ENCODE measurements at places on chromosomes 2 and 18.

DNA sequence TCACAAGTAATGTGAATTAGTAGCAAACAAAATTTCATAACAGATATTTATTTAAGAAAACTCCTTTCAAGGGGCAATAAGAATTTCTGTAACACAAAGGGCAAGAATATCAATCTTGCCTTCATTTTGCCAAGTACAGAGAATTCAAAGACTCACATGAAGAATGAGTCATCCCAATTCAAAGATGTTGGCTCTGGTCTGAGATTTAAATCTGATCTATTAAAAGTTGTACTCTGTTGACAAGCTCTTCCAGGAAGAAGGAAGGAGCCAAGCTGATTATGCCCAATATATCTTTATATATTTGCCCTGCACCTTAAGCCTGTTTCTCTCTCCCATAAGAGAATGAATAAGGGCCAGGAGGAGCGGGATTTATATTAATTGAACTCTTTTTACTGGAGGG, 55.9 kb upstream of the RPE start:
- no peak for DNase-seq

DNA sequence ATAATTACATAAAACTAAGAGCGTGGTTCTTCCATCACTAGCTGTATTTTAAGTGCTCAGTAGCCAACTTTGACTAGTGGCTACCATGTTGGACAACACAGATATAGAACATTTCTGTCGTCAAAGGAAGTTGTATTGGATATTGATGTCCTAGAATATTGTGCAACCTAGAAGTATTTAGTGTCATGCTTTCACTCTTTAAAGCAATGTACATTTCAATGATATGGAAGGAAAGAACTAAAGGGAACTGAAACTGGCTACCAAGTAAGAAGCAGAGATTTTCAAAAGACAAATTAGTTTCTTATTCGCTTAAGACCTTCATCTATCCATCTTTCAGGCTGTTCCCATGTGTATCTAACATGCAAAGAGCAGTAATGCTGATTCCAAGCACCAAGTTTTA, 85.4 kb upstream of the EML6 start:
- no peak for DNase-seq

- peak; percentile 74 for DNase-seq
Observed at GRCh38 chr2:226760412-226761194, 39.0 kb downstream of the IRS1 start.

- no peak for DNase-seq
Observed at GRCh38 chr2:136486115-136486514, 279.2 kb upstream of the THSD7B start.

DNA sequence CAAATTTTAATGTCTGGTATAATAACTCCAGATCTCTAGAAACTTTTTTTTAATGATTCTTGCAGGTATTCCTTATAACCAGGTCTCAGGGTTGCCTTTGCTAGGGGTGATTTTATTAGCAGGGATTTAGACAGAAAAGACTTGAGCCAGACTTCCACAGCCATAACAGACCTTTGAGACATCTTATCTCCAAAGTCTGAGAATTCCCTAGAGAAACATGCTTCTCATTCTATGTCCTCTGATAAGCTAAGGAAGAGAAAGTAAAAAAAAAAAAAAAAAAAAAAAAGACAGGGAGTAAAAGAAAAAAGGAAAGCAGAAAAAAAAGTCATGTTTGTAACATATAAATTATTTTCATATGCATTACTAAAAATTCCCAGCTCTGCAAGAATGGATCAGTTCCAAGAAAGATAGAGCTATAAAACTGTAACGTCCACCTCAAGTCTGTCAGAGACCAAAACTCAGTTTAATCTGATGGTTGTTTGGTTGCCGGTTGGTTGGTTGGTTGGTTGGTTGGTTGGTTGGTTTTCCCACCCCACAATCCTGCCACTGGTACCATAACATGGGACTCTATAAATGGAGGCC, 153.8 kb downstream of the COL6A3 start:
- peak; percentile 73 for DNase-seq

DNA sequence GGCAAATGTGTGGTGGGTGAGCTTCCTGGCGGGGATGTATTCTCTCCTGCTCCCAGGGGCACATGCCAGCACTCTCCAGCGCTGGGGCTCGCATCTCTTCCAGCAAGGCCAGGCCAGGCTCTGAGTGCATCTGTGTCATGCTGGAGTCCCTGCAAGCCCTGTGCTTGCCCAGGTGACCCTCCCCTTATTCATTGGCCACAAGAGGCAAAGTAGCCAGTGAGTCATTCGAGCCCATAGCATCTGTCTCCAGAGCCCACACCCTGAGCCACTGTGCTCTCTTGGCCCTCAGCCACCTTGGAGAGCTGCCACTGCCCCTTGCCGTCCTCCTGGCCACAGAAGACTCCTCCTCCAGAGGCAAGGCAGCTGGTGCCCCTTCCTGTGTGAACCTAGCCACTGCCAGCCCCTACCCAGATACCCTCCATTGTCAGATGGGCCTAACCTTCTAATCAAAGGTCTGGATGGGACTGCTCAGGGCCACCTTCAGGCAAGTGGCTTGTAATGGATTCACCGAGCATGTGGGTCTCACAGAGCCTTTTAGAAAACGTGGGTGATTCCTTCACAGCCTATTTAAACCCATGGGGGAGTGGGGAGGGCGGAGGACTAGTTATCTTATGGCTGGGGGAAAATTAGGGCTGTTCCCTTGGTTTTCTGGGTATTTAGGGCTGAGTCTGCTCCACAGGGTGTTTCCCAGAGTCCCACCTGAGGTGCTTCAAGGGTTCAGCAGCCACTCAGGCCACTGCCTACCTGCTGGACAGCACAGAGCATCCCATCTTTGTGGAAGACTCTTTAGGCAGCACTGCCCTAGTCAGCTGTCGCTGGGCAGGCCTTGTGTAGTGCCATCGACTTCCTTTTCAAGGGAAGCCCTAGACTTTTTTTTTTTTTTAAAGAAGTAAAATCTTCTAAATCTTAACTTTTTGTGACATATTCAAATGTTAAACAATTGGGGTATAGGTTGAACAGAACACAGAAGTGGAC, 137.4 kb downstream of the ACOXL start:
- peak; percentile 3 for DNase-seq

- no peak for DNase-seq
Observed at GRCh38 chr2:134586326-134586965, 132.4 kb downstream of the TMEM163 start.

- DNase-seq: no peak
Observed at GRCh38 chr2:143801561-143801960, 672.3 kb downstream of the ARHGAP15 start.

- DNase-seq: no peak
Observed at GRCh38 chr2:151570191-151570590, 160.5 kb downstream of the RIF1 start.

GRCh38 chr2:233325256-233325655, 17.6 kb downstream of the SAG start:
- no peak for DNase-seq

- peak; percentile 81 for DNase-seq
Observed at GRCh38 chr2:42102591-42103450, 55.0 kb downstream of the PKDCC start.

GRCh38 chr18:55541571-55541970, 46.4 kb downstream of the TCF4 start:
- DNase-seq: peak; percentile 13

- DNase-seq: no peak
Observed at GRCh38 chr18:74110149-74110548, 37.5 kb downstream of the FBXO15 start.

- DNase-seq: no peak
Observed at GRCh38 chr2:196336207-196336606, 164.8 kb upstream of the STK17B start.

DNA sequence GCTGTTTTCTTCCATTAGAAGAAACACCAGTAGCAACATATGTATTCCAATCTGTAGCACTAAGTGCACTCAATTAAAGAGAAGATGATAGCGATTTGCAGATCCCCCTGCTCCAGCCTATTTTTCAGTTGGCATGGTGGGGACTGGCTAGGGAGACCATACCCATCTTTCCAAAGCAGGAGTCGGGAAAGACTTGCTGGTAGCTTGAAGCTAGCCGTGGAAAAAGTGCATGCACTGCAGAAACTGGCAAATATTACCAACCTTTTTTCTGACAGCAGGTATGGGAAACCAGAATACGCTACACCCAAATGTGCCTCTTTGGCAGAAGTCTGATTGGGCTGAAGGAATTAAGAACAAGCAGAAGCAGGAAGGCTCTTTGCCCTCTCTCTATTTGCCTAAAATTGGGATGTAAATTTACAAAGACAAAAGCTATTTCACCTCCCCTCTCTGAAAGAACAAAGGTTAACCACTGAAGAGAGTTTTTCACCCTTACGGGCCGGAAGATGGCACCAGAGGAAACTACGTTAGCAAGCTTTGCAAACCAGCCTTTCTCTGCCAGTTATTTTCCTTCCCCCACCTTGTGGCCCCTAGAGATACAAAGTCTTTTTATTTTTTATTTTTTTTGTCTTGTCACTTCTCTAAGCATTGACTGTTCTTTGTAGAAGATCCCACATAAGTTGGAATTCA, 273.1 kb downstream of the DLGAP1 start:
- DNase-seq: no peak

DNA sequence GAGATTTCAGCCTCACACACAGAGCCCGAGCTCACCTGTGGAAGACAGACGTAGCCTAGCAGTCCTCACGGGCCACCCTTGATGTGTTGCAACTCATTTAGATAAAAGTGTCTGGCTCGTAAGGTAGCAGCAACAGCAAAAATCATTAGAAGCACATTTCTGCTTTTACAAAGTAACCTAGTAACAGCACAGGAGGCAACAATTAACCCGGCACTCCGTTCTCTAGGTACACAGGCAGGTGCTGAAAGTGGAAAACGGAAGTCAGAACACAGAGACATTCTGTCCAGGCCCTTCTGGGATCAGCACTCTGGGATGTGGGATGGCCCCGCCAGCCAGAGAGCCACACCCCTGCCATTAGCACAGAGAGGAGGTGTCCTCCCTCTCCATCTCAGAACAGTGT, 99.3 kb downstream of the KLHL29 start:
- no peak for DNase-seq

DNA sequence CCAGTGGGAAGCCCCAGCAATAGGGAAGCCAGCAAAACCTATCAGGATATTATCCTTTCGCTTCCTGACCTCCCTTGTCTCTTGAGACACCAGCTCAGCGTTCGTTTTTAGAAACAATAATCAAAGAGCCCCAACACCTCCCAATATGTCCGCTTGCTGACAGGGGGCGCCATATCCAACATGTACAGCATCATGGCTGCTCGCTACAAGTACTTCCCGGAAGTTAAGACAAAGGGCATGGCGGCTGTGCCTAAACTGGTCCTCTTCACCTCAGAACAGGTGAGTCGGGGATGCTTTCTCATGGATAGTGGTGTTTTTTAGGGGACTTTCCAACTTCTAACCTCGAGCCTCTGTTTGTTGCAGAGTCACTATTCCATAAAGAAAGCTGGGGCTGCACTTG, 28.7 kb downstream of the GAD1 start:
- no peak for DNase-seq

DNA sequence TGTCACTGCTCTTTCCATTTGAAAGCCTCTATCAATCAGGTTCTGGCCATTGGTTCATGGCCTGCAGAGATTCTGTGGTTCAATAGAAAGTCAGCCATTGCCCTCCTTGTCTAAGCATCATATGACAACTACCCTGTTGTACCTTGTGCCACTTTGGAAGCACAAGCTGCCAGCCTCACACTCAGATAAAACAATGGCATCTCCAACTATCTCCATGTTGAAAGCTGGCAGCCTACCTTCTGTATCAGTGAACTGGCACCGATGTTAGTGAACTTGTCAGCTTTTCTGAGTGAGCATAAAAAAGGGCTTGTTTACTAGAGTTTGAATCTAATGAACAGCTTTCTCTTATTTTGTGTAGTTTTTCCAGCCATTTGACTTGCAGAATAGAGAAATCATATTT, 203.3 kb upstream of the SESTD1 start:
- DNase-seq: no peak

DNA sequence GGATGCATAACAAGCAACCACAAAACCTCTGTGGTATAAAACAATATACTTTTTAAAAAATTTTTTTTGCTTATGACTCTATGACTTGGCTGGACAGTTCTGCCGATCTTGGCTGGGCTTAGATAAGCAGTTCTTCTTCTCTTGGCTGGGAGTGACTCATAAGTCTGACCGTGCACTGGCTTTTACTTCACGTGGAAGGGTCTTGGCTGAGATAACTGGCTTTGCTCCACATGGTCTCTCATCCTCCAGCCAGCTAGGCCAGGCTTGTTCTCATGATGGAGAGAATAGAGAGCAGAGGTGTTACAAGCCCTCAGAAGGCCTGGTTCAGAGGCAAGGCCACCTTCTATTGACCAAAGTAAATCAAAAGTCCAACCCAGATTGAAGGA, 178.9 kb upstream of the SERPINE2 start:
- DNase-seq: peak; percentile 55

- peak; percentile 35 for DNase-seq
Observed at GRCh38 chr2:138846216-138846821, 66.1 kb upstream of the NXPH2 start.

DNA sequence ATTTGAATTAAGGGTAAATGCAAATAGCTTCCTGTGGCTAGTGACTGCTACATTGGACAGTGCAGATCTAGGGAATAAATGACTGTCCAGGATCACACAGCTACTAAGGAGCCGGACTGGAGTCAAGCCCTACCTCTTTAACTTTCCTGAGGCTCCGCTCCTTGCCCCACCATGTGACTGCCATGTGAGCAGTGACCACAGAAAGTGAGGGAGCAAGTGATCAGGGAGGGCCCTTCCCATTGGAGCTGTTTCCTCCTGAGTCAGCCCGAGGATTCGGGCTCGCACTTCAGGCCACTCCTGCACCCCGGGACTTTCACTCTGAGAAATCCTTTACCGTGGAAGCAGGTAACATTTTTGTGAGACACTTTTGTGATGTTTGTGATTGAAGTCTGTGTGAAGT, 198.0 kb downstream of the ANKRD30B start:
- DNase-seq: no peak

GRCh38 chr2:101860157-101860556, 131.6 kb upstream of the IL1R2 start:
- DNase-seq: no peak
